ENCODE measurements at places on chromosomes 4 and X.

DNA sequence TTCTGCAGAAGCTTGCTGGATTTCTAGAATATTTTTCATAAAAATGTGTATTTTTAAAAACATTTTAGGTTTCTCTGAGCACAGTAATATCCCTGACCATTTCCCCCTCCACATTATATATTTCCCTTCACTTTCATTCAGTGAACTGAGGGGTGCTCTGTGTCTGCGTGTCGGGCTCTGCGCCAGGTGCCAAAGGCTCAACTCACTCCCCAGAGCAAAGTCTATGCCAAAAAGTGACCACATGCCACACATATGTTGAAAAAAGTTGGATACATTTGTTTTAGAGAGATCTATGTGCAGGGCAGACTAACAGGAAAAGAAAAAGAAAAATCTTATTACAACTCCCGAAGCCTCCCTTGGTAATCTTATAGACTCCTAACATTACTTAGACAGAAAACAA, 233.7 kb downstream of the MGST2 start:
- no peak for DNase-seq

DNA sequence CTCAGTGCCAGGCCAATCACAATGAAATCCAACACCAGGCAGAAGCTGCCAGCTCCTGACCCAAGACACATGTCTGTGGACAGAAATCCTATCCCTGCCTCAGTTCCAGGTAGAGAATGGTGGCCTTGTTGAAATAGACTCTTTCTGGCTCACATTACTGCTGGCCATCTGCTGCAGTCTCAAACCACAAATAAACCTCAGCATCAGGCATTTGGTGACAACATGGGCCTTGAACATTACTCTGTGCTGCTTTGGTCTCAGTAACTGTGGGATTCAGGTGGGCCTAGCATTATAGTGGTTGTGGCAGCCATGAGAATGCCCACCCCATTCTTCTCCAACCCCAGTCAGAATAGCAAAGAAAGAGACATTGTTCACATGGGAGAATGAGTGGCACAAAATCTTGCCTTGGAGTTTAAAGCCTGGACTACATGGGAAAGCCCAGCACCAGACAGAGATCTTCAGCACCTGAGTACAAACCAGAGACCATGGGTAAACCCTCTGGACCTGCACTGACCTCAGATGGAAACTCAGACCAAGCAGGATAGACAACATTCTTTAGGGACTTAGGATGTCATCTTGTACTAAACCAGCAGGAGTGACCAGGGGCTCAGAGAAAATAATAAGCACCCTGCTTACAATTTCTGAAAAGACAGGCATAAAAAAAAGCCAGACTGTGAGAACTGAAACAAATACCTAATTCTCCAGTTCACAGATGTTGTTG, 50.4 kb upstream of the TRAM1L1 start:
- DNase-seq, result no peak

- DNase-seq, result no peak
These were observed 40.1 kb upstream of the HMGB3 start for GRCh38 chrX:150942942-150943594.

GRCh38 chrX:150635952-150636351, 57.2 kb upstream of the MTMR1 start:
- no peak for DNase-seq

DNA sequence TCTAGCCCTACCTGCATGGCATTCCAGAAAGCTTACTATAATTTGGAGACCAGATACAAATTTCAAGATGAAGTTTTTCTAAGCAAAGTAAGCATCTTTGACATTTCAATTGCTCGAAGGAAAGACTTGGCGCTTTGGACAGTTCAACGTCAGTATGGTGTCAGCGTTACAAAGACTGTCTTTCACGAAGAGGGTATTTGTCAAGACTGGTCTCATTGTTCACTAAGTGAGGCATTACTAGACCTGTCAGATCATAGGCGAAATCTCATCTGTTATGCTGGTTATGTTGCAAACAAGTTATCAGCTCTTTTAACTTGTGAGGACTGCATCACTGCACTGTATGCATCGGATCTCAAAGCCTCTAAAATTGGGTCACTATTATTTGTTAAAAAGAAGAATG, 17.6 kb downstream of the THAP9 start:
- DNase-seq, result no peak

DNA sequence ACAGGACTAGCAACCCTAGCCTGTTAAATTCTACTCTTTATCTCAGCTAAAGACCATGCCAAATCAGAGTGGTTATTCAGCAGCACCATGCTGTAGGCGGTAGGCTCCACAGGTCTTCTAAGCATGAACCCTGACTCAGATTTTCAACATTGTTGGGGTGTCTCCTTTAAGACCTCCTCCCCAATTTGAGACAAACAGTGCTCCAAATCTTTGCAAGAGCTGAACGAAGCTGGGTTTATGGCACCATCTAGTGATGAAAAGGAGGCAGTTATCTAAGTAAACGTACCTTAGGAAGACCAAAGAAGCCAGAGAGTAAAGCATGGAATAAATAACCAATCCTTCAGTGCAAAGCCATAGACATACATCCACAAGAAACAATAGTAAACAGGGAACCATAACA, 334.5 kb upstream of the SLC7A11 start:
- no peak for DNase-seq

GRCh38 chr4:138773321-138773720, 242.3 kb upstream of the NOCT start:
- no peak for DNase-seq

- no peak for DNase-seq
These were observed 53.7 kb downstream of the GPM6A start for GRCh38 chr4:175758050-175759024.

DNA sequence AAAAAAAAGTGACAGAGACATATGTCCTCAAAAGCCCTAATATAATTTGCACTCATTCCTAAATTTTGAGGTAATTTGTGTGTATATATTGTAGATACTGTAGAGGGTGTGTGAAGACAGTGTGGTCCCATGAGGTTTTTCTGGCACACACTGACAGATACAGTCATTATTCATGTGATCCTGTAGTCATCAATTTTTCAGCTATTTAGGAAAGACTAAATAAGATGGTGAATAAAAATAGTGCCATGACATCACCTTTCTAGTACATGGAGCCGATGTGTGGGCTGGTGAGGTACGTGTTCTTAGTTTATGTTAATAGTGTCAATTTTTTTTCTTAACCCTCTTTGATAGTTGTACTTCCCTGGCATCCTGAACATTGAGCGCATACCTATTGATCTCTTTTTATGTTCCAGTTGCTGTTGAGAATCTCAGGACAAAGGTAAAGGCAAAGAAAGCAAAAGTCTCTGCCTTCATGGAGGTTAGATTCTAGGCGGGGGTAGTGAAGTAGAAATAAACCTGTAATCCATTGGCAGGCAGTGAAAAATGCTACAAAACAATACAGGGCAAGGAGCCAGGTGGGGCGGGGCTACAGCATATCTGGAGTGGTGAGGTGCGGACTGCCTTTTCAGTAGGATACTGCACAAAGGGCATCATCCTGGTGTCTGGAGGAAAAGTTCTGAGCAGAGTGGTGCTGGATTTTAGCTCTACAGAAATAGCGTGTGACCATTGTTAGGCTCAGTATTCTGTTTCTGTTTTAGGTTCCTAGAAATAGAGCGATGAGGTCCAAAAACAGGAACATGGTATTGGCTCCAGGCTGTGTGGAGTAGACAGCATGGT, 93.8 kb downstream of the ARHGAP10 start:
- no peak for DNase-seq

- no peak for DNase-seq
These were observed 40.1 kb downstream of the WWC2 start for GRCh38 chr4:183139058-183139750.

GRCh38 chrX:142804085-142804484, 221.6 kb upstream of the SPANXN4 start:
- no peak for DNase-seq

GRCh38 chr4:151561551-151562256, 152.7 kb downstream of the FHIP1A start:
- no peak for DNase-seq

- DNase-seq, result no peak
These were observed 101.0 kb downstream of the SCD5 start for GRCh38 chr4:82697561-82697960.

DNA sequence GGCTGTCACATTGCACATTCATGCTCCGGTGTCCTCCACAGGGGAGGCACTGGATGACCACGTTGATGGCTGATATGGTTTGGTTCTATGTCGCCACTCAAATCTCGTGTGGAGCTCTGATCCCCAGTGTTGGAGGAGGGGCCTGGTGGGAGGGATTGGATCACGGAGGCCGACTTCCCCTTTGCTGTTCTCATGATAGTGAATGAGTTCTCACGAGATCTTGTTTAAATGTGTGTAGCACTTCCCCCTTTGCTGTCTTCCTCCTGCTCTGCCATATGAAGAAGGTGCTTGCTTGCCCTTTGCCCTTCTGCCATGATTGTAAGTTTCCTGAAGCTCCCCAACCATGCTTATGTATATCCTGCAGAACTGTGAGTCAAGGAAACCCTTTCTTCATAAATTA, 22.3 kb upstream of the NAT8L start:
- no peak for DNase-seq

- DNase-seq, result no peak
These were observed 24.8 kb downstream of the ARMCX5 start for GRCh38 chrX:102624105-102624504.

DNA sequence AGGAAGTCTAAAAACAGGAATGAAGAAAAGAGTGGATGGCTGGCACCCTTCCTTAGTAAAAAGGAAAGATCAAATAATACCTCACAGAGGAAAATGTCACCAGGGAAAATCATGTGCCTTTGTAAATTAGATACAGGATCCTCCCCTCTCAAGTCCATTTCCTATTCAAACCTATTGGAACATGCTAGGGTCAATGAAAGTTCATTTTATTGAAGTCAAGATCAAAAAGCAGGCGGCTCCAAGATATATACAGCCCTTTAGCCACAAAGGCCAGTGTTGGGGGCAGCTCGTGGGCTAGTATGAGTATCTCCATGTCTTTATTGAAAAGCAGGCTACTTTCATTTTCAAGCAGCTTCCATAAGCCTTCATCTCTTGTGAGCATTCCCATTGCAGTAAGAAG, 141.1 kb downstream of the QDPR start:
- no peak for DNase-seq

DNA sequence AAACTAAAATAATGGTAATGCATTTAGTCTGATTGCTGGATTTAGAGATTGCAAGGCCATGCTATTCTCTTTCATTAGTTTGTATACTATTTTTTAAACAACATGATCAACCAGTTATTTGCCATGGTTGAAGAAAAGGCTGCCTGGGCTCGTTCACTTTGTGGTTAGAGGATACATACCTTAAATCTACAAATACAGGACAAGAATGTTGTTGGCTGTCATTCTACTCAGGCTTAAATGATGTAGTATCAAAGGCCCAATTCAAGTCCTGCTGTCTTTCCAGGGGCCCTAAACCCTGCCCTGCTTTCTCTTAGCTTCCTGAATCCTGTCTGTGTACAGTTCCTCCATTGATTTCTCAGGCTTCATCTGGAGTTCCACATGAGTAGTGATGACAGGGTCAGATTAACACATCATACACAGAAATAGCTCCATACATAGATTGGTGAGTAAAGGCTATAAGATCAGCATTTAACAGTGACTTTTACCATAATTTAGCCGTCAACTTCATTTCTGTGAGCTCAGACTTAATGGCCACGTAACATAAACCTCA, 114.9 kb upstream of the GPRIN3 start:
- no peak for DNase-seq

- DNase-seq, result peak; percentile 75
These were observed 628 bp downstream of the MXD4 start for GRCh38 chr4:2261110-2261852.

GRCh38 chr4:39730072-39730471, 32.1 kb downstream of the UBE2K start:
- no peak for DNase-seq

DNA sequence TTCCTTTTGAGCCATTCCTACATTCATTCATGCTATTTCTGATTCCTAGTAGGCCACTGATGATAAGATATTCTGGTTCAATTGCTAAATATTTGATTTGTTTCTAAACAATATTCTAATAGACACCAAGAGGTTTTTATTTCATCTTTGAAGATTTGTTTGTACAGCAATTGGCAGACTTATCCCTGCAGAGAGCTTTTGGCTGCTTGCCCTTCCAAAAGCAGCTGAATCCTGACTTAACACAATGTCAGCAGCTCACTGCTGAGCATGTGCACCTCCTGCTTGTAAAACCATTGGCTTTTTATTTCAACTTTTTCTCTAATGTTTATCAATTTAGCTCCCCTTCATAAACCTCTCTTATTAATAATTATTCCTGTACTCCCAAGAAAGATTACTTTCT, 45.3 kb downstream of the MMRN1 start:
- no peak for DNase-seq

DNA sequence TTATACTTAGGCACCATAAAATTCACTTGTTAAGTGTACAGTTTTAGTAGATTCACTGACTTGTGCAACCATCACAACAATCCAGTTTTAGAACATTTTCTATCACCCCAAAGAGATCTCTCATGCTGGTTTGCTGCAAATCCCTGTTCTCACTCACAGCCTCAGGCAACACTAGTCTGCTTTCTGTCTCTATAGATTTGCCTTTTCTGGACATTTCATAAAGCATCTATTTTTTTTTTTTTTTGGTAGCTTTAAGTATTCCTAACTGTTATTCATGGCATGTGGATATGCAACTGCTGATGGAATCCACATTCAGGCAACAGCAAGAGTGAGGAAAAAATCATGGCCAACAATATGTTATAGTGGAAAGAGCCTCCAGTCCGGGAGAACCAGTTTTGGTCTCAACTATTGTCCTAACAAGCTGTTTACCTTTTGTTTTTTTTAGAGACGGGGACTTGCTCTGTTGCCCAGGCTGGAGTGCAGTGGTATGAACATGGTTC, 27.0 kb upstream of the TMEM150C start:
- DNase-seq, result no peak

GRCh38 chr4:2744576-2745270, 11.4 kb downstream of the TNIP2 start:
- DNase-seq, result no peak

DNA sequence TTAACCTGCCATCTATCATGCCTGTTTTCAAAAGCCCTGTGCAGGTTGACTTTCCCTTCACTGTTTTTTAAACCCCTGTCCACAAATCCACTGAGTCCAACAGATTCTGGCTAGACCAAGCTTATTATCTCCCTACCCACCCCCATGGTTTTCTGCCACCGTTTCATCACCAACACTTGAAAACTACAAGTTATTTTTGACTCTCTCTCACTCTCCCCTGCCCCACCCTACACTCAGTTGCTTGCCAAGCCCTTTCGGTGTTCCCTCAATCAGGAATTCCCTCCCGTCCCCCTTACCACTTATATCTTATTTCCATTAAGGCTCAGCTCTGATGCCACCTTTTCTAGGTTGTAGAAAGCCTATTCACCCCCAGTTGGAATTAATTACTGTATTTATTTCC, 29.7 kb downstream of the ATG4A start:
- no peak for DNase-seq
